ENCODE measurements at places on chromosomes 5 and 9. TPM values are rescaled to one million over a fixed set of nuclear protein-coding genes. Genes with fewer than 3 reads are reported as not detected.

- no peak for DNase-seq
These were observed 5.1 kb upstream of the GMCL2 start for GRCh38 chr5:178192244-178192643.

- DNase-seq, result peak; percentile 57
These were observed 36.3 kb downstream of the VCP start for GRCh38 chr9:35035851-35036701.

GRCh38 chr9:7613931-7614330 is 185.6 kb downstream of the DMAC1 start:
- DNase-seq, result no peak

DNA sequence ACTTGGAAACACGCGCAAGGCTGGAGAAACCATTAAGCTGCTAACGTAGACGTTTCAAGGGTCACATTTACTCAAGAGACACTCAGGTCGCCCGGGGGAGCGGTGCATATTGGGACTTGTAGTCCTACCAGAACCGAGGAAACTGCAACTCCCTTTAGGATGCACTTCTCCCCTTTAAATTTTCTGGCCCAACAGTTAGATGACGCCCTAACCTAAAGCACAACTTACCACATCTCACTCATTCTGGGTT is 384 bp upstream of the DMXL1 start:
- peak; percentile 93 for DNase-seq

GRCh38 chr5:172110921-172111851 is 76.8 kb downstream of the STK10 start:
- DNase-seq, result peak; percentile 46

- no peak for DNase-seq
These were observed 49.6 kb upstream of the PLIN2 start for GRCh38 chr9:19176856-19177255.

- no peak for DNase-seq
These were observed 333.7 kb downstream of the PDE4D start for GRCh38 chr5:59559847-59560246.

GRCh38 chr9:35537913-35538312 is 48.0 kb downstream of the RUSC2 start:
- DNase-seq, result peak; percentile 39

DNA sequence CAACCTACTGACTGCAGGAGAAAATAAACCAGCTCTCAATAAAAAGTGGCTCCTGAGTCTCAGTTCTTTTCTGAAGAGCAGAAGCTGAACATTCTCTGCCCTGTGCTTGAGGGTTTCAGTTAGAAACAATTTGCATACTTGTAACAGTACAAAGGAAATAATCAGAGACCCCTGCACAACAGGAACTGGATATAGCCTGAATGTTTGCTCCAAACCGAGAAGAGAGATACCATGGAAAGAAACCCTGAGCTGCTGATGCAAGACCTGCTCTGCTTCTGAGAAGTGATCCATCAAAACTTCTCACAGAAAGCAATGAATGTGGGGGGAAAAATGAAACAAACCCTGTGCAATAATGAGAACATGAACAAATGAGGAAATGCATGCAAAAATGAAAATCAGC is 592.9 kb downstream of the SEMA5A start:
- DNase-seq, result no peak

GRCh38 chr9:8858596-8859161 is 1059.1 kb upstream of the DMAC1 start:
- peak; percentile 9 for DNase-seq

LMBRD2 gene
- total RNA-seq, result 8.8 TPM
